ENCODE measurements at places on chromosomes 12 and 14. TPM values are rescaled to one million over a fixed set of nuclear protein-coding genes. Genes with fewer than 3 reads are reported as not detected.

The IRAK3 gene
- total RNA-seq = 0.21 TPM

The DNAH10 gene
- 0.56 TPM for total RNA-seq

The C14orf39 gene
- total RNA-seq = 0.80 TPM

The SLC25A21 gene
- total RNA-seq = 0.58 TPM

The FSCB gene
- total RNA-seq = not detected

The ASCL1 gene
- 7.5 TPM for total RNA-seq

The ANO4 gene
- total RNA-seq = 7.3 TPM

The TMEM63C gene
- total RNA-seq = 4.6 TPM

The TAS2R31 gene
- 4.3 TPM for total RNA-seq

The DEGS2 gene
- 7.6 TPM for total RNA-seq

The SSPN gene
- 11.3 TPM for total RNA-seq

The FGF6 gene
- not detected for total RNA-seq
